Stimulated activated CD8-positive, alpha-beta memory T cell treated with anti-CD3 and anti-CD28 coated beads, Interleukin-2, amount 100 ng/mL, for 48 hours (primary cell): ENCODE measurements at places on chromosomes 5 and 9.

- DNase-seq = peak; percentile 28
Measured at GRCh38 chr5:76473661-76474060, 70.6 kb downstream of the IQGAP2 start.

- no peak for DNase-seq
Measured at GRCh38 chr9:69012696-69013381, 1.1 kb downstream of the PRKACG start.

- DNase-seq = no peak
Measured at GRCh38 chr5:121693864-121694263, 157.8 kb upstream of the FTMT start.

DNA sequence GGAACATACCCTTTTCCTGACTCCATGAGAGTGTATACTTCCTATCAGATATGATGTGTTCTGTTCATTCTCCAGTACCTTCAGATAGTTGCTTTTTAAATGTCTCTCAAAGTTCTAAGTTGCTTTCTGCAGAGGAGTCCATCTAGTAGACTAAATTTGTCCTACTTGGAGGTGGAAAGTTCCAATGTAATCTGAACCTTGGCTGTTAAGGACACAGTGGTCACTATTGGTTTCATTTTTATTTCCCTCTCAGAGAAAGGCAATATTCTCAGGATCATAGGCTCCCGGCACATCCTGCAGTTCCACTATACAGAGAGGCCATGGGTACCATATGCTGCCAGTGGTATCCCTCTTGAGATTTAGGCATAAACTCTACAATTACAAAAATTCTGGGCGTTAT, 634.6 kb downstream of the LRRC70 start:
- DNase-seq = no peak

GRCh38 chr5:65081071-65081470, 312.3 kb downstream of the CWC27 start:
- DNase-seq = no peak

DNA sequence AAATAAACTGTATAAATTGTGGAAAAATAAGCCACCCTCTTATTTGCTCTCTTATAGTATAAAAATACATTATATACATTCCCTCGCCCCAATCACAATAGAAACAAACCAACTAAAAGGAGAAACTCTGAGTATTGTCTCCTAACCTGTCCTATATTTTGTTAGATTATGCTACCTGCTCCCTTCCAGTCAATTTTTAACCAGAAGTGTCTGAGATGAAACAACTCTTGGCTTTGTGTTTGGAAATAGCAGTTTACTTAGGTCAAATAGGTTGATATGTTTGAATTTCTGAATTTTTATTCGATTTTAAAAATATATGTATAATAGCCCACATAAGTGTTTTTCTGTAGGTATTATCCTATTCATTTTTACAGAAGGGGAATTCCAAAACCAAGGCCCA, 475.0 kb upstream of the ZNF462 start:
- DNase-seq = no peak

- DNase-seq = no peak
Measured at GRCh38 chr5:153425914-153426313, 64.6 kb upstream of the GRIA1 start.

DNA sequence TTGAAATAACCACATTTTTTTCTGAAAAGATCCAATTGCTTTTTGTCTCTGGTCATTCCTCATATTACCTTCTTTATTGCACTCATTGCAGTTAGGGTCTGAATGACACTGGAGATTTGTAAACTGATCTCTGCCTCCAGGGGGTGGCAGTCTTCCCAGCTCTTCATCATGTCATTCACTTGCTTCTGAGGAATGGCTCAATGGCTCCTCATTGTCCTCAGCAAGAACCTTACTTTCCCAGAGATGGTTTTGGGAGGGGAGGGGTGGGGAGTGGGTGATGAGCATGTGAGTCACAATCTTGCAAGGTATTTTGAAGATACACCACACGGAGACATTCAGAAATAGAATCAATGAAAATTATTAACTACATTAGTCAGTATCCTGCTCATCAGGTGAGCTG, 159.8 kb upstream of the GAS1 start:
- DNase-seq = no peak

GRCh38 chr9:133171161-133171961, 7.6 kb upstream of the GBGT1 start:
- no peak for DNase-seq

DNA sequence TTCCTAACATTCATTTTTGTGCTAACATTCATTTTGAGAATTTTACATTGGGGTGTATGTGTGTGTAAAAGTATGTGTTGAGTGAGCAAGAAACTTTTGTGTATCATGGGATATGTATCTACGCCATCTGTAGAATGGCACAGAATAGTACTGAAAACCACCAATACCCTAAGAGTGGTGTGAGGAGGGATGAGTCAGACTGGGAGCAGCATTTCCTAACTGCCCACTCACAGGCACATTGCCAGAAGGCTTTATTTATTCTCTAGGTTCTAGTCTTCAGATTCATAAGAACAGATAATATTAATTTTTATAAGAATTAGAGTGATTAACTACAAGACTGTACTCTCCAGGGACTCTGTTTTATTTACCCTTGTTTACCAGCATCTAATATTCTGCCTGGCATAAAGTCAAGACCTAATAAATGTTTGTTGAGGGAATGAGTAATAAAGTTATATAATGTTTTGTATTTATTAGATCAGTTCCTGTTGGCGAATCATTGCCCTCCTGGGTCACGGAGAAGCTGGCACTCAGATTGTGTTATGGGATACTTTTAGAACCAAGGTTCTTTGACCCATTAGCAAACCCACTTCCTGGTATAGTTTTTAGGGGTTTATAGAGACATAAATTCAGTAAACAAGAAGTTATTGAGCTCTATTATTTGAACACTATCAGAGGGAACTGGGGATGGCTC, 159.1 kb upstream of the PPP2R2B start:
- no peak for DNase-seq

- DNase-seq = no peak
Measured at GRCh38 chr9:123096987-123097386, 63.5 kb downstream of the GPR21 start.

DNA sequence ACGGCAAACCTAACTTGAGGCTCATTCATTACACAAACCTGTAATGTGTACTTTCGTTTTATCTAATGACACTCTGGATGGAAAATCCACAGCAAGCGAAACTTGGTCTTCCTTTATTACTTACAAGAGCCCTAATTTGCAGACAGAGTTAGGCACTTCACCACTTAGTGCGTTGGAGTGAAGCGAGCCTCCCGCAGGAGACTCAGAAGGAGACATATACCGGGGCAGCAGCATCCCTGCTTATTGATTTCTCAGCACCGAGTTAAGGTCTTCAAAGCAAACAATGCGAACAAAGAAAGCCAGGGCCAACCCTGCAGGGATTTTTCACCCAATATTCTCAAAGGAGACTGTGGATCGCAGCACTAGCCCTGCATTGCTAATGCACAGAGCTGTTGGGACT, 28.6 kb downstream of the LSM11 start:
- no peak for DNase-seq

DNA sequence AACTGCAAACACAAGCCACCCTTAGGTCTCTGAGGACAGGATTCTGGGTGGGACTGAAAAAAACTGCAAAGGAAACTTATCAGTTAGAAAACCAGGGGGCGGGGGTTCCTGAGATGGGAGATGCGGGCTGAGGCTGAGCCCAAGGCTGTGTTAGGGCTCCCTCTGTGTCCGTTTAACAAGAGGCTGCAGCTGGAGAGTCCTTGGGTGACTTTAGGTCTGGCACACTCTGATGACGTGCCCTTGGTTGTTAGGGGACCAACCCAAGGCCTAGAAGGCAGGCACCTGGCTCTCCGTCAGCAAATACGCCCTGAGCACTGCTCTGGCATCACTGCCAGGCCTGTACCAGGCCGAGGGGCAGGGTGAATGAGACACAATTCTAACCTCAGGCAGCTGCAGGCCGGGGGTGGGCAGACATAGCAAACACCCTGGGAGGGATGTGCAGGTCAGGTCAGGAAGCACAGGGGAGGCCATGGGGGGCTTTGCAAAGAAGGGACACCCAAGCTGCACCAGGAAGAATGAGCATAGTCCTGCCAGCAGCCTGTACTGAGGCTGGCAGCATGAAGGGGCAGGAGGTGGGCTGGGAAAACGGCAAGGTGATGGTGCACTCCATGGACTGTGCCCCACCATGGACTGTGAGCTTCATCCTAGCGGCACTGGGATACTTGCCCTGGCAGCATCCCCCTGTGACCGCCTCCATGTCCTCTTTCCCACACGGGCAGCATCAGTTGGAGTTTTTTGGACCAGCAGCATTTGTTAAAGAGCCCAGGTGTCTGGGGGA, 137.9 kb downstream of the GABBR2 start:
- no peak for DNase-seq

GRCh38 chr5:32713770-32714381, 2.8 kb downstream of the NPR3 start:
- no peak for DNase-seq

DNA sequence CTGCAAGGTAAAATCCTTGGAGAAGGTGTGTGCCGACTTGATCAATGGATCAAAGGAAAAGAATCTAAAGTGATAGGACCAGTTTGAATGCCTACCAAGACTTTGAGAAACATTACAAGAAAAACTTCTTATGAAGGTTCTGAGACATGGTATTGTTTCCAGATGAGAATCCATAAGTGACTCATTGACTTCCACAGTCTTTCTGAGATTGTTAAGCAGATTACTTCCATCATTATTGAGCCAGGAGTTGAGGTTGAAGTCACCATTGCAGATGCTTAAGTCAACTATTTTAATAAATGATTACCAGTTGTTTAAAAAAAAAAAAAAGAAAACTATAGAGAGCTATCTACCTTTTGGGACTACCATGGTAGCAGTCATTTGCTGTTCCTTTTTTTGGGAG, 7.0 kb downstream of the LNPEP start:
- DNase-seq = no peak

GRCh38 chr9:126953041-126953809, 38.6 kb downstream of the RALGPS1 start:
- no peak for DNase-seq

- DNase-seq = no peak
Measured at GRCh38 chr9:128142061-128142460, 7.2 kb upstream of the LCN2 start.

- DNase-seq = no peak
Measured at GRCh38 chr9:113934829-113935676, 58.9 kb downstream of the ZNF618 start.

DNA sequence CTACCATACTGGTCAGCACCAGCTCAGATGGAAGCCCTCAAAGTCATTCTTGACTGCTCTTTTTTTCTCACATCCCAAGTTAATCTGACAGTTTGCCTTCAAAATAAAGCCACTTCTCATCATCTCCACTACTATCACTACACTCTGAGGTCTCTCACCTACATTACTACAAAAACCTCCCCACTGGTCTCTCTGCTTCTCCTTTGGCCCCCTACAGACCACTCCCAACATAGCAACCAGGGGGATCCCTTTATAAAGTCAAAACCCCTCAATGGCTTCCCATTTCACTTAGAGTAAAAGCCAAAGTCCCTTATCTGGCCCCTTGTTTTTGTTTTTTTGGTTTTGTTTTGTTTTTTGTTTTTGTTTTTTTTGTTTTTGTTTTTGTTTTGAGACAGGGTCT, 4.6 kb downstream of the ARAP3 start:
- no peak for DNase-seq

DNA sequence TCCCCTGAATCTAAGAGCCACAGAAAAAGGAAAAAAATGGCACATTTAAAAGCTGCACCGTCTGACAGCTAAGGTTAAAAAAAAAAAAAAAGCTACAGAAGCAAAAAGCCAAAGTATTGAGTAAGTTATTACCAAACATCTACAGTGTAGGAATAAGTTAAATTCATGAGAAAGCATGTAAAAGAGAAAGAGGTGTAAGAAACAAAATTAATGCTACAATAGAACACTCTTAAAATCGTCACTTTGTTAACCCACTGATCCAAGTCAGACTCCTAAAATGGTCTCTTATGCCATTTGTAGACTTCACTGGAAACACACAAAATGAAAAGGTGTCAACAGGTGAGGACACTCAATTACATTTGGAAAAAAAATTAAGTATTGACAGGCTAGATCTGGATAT, 120.2 kb downstream of the SSBP2 start:
- DNase-seq = no peak

GRCh38 chr9:97808415-97808814, 44.6 kb upstream of the FOXE1 start:
- DNase-seq = no peak

GRCh38 chr5:149150457-149150856, 9.2 kb downstream of the ABLIM3 start:
- no peak for DNase-seq

DNA sequence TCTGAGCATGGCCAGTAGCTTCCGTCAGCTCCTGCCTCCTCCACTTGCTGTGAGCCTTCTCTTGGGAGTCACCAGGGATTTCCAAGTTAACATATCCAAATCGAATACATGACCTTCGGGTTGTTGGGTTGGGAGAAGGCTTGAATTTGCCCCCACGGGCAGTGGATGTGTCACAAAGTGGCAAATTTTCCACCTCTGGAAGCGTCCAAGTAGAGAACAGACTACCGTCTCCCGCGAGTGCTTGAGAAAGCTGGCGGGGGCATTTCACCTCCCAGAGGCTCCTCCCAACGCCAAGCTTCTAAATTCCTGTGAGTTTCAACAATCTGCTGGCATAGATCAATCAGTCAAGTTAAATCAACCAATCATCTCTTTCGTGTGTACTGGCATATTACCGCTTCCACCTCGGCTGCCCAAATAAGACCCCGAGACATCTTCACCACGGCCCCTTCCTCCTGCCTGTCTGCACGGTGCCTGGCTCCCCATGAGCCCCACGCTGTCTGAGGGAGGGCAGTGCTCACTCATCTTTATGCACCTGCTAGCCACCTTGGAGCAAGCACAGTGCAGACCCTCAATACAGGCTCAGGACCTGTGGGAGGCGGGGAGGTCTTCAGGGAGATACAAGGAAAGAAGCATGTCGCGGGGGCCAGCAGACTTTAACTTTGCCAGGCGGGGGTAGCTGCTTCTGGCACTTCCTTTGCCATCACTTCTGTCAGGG, 79.1 kb downstream of the MRPL36 start:
- DNase-seq = no peak

DNA sequence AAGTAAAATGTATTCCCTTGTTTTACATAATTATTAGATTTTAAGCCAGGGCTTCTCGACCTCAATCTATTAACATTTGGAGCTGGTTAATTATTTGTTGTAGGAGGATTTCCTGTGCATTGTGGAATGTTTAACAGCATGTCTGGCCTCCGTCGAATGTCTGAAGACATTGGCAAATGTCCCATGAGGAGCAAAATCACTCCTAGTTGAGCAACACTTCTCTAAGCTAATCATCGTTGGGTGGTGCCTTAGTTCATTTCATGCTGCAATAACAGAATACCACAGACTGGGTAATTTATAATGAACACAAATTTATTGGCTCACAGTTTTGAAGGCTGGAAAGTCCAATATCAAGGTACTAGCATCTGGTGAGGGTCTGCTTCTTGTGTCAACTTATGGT, 13.4 kb upstream of the VPS13A start:
- no peak for DNase-seq

- no peak for DNase-seq
Measured at GRCh38 chr5:72459089-72459661, 48.0 kb downstream of the ZNF366 start.

- DNase-seq = no peak
Measured at GRCh38 chr5:33901156-33901555, 9.4 kb upstream of the ADAMTS12 start.

- DNase-seq = no peak
Measured at GRCh38 chr5:17219006-17219422, 1.6 kb downstream of the BASP1 start.
